ENCODE measurements at places on chromosomes 5 and 9.

GRCh38 chr5:138110266-138110963, 26.6 kb downstream of the WNT8A start:
- DNase-seq: no peak

DNA sequence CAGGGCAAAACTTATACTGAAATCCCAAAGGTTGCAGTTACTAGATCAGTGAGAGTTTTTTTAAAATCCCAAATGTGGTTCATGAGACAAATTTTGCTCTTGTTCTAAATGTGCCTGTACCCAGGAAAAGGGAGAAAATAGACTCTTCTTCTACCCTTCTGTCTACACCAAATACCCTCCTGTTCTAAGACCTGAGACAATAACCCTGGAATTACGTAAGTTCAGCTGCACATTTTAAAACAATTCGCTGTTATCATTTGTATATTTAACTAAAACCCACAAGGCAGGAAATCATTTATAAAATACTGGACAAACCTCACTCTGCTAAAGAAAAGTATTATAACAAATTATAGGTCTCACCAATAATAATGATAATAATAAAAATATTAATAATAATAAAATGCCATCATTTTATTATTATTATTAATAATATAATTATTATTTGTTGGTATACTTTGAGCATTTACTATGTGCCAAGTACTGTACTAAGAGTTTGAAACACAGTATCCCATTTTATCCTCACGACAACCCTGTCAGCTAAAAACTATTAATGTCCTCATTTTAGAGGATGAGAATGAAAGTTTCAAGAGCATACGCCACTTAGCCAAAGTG, 49.8 kb upstream of the AFAP1L1 start:
- DNase-seq: no peak

DNA sequence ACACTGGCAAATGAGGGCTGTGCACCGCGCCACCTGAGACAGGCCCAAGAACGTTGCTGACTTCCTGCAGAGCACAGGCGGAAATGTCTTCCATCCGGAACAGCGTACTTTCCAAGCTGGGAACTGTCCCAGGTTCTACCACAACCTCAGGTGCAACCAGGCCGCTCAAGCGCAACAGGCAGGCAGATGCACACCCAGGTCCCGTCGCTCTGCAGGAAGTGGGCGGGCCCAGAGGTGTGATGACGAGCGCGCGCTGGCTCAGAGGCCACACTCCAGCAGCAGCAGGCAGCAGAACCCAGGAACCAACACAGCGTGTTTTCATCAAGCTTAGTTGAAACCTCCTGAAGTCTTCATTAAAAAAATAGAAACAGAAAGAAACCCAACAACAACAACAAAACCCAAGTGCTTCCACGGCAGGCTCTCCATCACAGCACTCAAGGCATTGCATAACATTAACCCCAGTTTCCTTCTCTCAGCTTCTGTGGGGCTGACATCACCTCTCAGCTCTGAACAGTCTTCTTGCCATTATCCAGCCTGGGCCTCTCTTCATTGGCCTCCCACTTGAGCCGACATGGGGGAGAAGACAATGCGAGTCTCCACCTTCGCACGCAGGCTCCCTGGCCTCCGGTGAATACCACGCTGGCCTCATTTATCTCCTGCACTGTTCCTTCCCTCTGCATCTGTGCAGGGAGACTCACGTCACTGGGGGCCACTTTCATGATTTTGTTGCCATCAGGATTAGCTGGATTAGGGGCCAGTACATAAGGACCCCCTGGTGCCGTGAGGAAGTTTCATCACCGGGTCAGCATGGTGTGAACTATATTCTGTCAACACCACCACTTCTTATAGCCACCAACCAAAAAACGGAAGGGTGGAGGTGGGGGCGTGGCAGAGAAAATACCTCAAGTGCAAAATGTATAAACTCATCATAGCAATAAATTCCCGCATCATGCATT, 22.1 kb downstream of the PTCH1 start:
- peak; percentile 80 for DNase-seq

- no peak for DNase-seq
Observed at GRCh38 chr5:135053278-135053677, 19.2 kb upstream of the PITX1 start.

DNA sequence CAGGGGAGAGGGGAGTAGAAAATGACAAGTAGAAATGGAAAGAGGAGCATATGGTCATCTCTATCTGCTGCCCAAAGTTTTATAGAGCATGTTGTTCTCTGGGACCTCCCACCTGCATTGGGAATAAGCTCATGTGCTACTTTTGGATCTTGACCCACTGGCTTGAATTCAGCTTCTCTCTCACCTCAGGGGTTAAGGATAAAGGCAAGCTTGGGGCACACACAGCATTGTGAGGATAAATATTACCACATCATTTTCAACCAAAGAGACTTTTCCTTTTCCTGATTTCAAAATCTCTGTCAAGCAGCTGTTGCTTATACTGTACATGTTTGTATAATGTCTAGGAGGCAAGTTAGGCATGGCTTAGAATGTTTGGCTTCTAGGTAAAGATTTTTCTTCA, 16.6 kb downstream of the ATP10B start:
- DNase-seq: no peak

- no peak for DNase-seq
Observed at GRCh38 chr9:101625876-101626275, 31.1 kb upstream of the PPP3R2 start.

DNA sequence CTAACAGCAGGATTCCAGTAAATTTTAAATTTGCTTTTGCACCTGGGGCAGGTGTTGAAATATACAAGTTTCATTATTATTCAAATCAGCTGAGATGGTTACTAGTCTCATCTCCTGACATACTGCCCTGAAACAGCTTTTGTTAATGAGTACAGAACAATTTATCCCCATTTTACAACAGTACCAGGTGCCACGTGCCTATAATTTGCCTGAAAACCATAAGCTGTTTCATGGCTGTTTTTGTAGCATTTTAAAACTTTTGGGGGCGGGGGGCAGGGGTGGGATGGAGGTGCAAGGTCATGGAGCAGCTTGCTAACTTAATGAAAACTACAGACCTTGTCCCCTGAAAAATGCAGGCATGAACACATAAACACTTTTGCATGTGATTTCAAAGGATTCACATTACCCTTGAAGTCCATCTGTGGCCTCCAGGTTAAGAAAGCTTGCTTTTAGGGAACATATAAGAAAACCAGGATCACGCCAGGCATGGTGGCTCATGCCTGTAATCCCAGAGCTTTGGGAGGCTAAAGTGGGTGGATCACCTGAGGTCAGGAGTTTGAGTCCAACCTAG, 42.1 kb downstream of the TIMD4 start:
- DNase-seq: no peak

DNA sequence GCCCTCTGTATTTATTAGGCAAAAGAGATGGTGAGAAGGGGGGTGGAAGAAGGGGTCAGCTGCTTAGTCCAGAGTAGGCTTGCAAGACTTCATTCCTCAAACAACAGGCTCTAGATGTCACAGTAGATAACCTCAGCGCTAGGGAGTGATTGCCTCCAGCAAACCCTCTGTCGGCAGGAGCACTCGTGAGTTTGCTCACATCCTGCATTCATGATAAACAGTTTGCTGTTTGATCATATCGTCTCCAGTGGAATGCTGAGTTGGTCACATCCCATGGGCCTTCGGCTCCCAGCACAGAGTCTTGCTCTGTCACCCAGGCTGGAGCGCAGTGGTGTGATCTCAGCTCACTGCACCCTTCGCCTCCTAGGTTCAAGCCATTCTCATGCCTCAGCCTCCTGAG, 3.6 kb downstream of the TTC23L start:
- DNase-seq: no peak

DNA sequence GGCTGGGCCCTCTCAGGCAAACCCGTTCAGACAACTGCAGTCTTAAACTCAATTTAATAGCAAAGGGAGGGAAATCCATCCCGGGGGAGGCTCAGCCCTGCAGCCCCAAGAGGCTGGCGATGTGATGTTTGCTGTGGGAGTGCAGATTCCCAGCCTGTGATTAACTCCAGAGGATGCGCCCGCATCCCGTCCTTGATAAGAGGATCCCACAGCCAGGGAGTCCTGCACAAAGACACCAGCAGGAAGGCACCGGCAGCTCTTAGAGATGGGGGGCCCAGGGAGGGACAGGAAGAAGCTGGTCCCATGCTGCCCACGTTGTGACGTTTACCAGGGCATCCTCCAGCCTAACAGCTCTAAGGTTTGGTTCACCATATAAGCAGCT, 64.7 kb downstream of the MRPL36 start:
- DNase-seq: no peak

DNA sequence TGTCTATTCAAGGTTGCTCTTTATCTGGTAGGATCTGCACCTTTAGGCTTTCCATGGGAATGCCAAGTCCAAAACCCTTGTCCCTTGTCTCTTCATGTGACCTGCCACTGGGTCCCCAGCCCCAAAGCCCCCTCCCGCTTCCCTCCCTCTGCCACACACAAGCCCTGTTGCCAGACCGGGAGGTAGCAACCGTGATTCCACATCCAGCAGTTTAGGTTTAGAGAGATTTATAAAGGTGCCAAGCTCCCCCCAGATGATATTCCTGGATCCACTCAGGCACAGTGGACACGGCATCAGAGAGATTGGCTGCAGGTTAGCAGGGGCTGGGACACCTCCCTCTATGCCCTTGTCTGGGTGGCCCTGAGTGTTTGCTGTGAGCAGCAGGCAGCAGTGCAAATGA, 504.7 kb downstream of the CCDC171 start:
- DNase-seq: no peak

DNA sequence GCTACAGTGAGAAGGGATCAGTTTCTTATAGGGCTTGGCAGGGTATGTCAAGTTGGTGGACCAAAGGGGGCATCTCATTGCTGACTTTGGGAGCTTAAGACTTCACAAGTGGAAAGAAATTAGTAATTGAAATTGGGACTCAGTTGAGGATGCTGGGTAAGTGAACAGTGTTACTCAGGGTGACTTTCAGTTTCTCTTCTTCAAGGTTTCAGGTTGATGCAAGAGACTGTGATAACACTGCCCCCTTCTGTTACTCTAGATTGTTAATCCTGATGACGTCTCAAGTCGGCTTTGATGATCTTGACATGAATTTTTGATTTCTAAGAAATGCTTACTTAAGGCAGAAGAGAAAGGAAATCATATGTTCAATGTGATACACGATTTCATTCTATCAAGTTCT, 21.3 kb downstream of the KCTD16 start:
- peak; percentile 90 for DNase-seq

DNA sequence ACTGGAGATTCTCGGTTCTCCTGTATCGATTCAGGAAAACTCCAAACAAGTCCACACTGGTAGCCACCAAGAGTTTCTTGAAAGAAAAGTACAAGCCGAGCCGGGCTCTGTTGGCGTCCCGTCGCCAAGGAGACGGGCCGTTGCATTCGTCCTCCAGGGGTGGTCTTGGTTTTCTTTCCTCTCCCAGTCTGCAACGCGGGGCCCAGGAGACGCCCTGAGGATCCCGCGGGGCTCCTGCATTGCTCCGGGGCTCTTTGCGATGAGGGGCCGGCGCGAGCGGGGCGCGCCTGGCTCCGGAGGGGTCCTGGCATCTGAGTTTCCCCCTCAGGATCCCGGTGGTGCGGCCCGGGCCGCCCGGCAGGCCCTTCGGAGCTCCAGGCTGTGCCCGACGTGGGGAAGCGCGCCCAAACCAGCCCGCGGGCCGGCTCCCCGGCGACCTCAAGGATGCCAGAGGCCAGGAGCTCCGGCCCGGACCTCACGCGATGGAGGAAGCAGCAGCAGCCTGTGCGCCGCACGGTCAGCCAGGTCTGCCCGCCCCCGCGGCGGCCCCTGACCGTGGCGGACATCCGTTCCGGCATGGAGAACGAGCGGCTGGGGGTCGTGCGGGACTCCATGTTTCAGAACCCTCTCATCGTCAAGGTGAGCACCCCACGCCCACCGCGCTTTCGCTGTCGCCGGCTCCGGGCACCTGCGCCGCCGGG, at the start of gene CFAP77:
CFAP77 (plus strand) TSS at position 384 of the 701 bp plus-strand sequence; CDS start at position 445, 61 bp downstream.
- no peak for DNase-seq

- no peak for DNase-seq
Observed at GRCh38 chr5:64595031-64595855, 89.4 kb downstream of the RGS7BP start.

GRCh38 chr5:93359960-93360305, 221.1 kb downstream of the NR2F1-AS1 start:
- DNase-seq: no peak

DNA sequence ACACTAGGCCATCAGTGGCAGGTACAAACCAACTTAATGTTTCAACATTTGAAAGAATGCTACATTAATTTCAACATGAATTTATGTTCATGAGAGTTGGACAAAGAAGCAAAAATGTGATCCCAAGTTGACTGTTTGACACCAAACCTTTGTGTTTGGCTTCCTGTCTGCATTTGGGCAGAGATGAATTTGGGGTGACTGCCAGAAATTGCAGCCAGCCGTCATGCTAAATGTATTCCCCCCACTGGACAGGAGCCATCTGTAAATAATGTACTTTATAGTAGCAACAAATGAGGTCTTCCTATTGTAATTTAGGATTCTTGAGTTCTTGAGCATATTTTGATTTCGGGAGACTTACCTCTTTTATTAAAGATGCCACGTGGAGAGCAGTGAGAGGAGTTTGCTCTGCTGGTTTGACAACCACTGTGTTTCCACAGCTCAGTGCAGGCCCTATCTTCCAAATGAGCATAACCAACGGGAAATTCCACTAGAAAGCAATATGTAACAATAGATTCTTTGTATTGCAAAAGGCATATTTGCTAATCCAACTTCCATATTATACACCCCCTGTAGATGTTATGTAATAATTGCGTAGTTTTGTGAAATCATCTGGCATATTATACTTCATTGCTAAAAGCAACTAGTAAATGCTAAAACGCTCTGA, 27.6 kb downstream of the ALDH1A1 start:
- peak; percentile 1 for DNase-seq

- DNase-seq: no peak
Observed at GRCh38 chr9:70954126-70954525, 167.3 kb downstream of the TRPM3 start.

- DNase-seq: no peak
Observed at GRCh38 chr5:87899721-87900131, 368.9 kb downstream of the TMEM161B start.

DNA sequence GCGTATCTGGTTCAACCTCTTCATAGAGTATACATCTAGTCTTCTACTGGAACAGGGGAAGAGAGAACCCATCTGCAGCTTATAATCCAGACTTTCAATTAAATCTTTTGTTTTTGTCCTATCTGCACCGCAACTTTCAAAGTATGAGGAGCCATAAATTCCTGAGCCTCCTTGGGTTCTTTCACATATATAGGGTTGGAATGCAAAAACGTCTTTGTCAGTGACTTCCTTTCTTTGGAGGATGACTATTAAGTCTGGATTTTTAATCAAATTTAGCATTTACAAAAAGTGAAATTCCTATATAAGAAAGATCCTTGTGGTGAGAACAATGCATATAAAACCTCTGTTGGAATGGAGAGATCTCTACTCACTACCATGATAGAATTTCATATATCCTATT, 370.8 kb downstream of the TMEM38B start:
- DNase-seq: no peak

DNA sequence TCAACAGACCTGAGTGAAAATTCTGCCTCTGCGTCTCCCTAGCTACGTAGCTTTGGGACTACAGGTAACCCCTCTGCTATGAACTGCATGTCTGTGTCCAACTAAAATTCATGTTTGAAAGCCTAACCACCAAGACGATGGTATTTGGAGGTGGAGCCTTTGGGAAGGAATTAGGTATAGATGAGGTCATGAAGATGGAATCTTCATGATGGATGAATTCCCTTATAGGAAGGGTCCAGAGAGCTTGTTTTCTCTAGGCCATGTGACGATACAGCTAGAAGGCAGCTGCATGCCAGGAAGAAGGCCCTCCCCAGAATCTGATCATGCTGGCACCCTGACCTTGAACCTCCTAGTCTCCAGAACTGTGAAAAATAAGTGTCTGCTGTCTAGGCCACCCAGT, 296.4 kb downstream of the SLIT3 start:
- no peak for DNase-seq

- DNase-seq: no peak
Observed at GRCh38 chr5:88746438-88746882, 136.5 kb downstream of the MEF2C start.

GRCh38 chr5:143200781-143201398, 202.6 kb downstream of the NR3C1 start:
- DNase-seq: no peak

Data from CD4-positive, alpha-beta T cell treated with Interleukin-4 for 4 hours (primary cell).